Cardiac septum (tissue), 1 donor: ENCODE measurements at places on chromosomes 7 and 10.

GRCh38 chr10:103543617-103544525, 50.4 kb downstream of the NEURL1 start:
- DNase-seq: peak; percentile 49

- no peak for DNase-seq
These were observed 107.9 kb upstream of the PPIF start for GRCh38 chr10:79239275-79239779.

DNA sequence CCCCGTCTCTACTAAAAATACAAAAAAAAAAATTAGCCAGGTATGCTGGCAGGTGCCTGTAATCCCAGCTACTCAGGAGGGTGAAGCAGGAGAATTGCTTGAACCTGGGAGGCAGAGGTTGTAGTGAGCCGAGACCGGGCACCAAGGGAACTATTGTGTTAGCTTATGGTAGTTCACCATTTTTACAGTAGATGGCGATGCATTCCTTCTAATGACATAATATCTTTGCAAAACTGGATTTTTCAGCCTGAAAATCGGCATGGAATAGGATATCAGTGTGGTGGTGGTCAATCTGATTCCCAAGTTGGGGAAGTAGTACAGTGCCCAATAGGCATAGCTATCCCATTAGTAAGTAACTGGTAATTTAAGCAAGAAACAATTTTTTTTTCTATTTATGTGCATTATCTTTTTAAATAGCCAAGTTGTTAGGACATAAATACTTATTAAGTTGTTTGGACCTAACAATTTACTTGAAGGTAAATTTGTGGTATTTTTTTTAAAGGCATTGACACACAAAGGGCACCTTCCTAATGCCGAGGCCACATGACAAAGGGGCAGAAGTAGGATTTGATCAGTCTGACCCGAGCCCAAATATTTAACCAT, 17.6 kb upstream of the IMPDH1 start:
- DNase-seq: no peak

DNA sequence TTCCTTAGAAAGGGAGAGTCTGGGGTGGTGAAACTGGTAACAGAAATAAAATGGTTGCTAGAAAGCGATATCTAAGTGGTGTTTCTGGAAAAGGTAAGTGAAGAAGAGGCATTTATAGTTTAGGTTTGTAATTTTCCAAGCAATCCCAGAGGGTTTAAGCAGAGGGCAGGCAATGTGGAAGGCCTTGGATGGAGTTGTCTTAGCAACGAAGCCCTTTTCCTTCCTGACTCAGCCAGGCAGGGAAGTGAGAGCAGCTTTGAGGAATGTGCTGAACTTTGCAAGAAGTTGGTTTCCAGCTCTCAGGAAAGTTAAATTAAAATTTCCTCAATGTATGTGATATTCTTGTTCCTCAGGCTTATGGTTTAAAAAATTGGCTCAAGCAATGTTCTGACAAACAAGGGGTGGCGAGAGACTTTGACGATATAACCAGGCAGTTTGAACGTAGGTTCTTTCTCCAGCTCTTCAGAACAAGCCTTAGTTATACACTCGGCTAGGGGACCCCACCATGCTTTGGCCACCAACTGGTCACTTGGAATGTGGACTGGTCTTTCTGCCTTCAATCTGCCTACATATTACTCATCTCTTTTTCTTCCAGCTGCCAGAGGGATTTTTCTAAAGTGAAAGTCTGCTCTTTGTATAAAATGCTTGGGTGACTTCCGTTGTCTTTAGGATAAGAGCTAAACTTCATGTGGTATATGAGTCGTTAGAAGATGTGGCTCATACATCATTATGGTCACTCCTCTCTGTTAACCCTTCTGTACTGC, 66.9 kb upstream of the SLC25A13 start:
- no peak for DNase-seq

DNA sequence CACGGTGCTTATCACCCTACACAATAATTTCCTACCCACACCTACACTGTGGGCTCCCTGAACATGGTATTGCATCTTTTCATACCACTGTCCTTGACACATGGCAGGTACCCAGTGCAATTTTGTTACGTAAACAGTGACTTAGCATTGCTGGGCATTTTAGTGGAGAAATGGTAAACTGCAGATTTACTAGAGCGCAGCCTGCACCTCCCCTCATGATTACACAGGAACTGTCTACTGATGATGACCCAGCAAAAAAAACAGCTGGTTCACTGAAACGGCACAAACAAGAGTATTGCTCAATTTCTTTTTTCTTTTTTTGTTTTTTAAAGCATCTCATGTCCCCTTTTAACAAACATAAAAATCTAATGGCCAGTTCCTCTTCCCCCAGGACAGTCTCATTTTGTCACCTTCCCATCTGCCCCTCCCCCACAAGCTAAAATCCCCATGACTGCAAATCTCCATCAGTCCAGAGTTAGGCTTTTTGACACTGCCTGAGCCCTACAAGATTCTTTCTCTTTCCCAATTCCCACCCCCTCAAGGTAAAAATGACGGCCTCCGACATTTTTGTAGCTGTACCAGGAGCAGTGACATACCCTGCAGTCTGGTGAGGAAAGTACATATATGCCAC, 2.8 kb downstream of the ZNF746 start:
- no peak for DNase-seq

GRCh38 chr10:32373496-32373895, 26.5 kb upstream of the EPC1 start:
- no peak for DNase-seq

DNA sequence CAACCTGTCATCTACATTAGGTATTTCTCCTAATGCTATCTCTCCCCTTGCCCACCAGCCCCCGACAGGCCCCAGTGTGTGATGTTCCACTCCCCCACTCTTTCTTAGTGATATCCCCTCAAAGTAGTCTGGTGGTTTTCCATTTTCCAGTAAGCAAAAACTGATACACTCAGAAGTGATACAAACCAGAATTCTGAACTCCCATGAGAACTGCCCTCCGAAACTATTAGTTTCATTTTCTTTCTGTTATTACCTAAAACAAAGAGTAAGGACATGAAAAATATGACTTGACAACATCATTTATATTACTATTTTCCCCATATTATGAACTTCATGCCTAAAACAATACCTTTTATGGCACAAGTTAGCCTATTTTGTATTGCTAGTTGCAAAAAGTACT, 175.0 kb downstream of the OTUD1 start:
- DNase-seq: no peak

DNA sequence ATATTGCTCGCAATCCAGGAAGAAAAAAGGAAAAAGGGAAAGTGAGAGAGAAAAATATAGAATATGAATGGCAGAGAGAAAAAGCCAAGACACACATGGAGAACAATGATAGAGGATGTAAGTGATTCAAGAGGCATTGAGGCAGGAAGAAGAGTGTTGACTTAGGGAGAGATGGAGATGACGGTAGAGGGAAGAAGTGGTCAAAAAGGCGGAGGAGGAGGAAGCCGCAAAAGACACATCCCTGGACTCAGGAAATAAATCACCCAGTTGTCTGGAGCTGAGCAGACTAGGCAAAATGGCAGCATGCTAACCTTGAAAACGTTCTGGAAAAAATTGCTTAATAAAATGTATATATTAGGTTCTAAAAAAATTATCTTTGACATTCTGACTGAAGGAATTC, 17.7 kb upstream of the GPR37 start:
- DNase-seq: no peak

DNA sequence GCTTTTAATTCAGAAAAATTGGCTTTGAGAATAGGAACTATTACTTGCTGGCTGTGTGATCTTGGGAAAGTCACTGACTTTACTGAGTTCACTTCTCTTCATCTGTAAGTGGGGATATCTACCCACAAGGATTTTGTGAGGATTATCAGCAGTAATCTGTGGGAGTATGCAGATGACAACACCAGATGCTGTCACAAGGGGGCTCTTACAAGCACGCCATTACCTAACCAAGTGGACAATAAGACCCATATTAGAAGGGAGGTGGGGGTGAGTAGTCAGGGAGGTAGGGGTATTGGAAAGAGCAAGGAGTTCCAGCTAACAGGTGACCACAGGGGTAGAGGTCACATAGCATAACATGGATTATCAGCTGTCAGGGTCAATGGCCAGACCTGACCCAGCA, 569.4 kb downstream of the SUGCT start:
- no peak for DNase-seq

DNA sequence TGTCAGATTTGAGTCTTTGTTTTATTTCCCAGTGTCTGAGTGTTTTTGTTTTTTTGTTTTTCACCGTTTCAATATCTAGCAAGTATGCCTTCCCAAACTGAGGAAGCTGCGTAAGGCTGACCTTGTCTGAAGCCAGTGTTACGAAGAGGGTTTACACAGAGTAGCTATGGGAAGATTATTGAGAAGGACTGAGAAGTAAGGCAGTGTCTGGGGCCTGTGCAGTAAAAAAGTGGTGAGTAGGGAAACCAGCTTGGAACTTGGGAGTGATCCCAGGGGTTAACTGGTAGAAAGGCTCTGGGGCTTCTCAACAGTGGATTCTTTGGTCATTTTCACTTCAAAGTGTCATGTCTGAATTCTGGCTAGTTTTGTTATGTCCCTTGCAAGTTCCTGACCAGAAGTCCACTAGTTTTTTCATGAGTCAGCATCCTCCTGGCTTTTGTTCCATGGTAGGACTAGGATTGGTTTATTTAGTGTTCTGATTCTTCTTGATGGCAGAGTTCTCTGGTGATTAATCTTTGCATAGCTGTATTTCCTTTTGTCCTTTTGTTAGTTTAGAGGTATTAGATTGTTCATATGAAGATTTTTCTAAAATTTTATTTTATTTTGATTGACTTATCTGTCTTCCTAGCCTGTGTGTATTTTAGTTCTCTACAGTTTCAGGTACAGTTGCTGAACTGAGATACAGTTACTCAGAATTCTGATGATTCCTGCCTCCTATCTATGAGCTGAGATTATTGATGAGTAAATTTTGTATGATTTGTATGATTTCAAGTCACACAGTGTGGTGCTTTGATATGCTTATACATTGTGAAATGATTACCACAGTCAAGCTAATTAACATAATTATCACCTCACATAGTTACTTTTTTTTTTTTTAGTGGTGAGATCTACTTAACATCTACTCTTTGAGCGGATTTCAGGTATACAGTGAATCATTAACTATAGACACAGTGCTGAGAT, 19.0 kb downstream of the GARS1 start:
- no peak for DNase-seq

GRCh38 chr7:127582361-127582760, 3.0 kb downstream of the GCC1 start:
- DNase-seq: no peak

DNA sequence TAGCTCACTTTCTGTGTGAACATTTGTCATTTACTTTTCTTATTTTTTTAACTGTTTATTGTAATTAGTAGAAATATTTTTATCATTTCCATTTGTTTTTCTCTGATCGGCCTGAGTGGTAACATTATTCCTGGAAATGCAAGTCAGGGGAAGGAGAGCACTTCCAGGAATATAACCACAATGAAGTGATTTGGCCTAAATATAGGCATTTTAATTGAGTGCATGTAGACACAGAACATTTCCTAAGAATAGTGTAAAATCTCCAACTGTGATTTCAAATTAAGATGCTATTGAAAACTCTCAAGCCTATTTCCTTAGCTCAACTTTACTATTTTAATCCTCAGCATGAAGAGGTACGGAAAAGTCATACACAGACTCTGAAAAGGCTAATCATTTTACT, 86.5 kb upstream of the SKAP2 start:
- no peak for DNase-seq

- no peak for DNase-seq
These were observed 775.5 kb downstream of the LRMDA start for GRCh38 chr10:76206797-76207352.

GRCh38 chr7:150428671-150429451, 21.6 kb upstream of the GIMAP8 start:
- peak; percentile 70 for DNase-seq
